Stimulated activated CD8-positive, alpha-beta memory T cell treated with anti-CD3 and anti-CD28 coated beads, Interleukin-2, amount 100 ng/mL, for 1 hour (primary cell): ENCODE measurements at places on chromosomes 5 and 9.

DNA sequence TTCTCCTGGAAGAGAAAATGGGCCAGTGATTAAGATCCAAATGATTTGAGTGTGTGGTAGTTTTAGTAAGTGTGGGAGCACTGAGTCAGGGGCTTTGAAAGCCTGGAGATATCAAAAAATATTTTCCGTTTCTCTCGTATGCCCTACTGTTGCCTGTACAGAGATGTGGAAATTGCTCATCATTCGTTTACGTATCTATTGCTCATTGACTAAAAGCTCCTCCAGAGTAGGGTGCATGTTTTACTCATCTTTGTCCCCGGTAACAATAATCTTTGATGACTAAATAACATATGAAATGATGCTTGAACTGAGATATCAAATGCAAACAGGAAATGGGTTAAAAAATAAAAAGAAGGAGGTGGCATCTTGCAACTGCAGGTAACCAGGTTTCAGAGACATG is 114.2 kb upstream of the FST start:
- DNase-seq: no peak

- DNase-seq: no peak
Measured at GRCh38 chr9:80522465-80522864, 950.7 kb downstream of the TLE4 start.

GRCh38 chr9:87663556-87663955 is 62.4 kb upstream of the CTSL start:
- DNase-seq: no peak

DNA sequence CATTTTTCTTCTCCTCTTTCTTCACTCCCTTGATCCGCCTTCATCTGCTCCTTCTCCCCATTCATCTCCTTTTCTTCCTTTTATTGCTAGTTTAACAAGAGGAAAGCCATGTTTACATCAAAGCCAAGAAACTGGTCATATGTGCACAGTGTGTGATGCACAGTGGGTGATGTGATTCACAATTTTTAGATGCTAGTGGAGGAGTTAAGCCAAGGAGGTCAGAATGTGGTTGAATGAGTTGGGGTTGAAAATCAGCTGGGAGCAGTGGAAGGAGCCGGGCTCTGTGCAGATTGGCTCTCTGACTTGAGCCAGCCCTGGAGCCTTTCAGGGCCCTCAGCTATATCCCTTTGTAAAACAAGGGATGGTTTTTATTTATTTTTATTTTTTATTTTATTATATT is 7.3 kb downstream of the ACER2 start:
- no peak for DNase-seq

DNA sequence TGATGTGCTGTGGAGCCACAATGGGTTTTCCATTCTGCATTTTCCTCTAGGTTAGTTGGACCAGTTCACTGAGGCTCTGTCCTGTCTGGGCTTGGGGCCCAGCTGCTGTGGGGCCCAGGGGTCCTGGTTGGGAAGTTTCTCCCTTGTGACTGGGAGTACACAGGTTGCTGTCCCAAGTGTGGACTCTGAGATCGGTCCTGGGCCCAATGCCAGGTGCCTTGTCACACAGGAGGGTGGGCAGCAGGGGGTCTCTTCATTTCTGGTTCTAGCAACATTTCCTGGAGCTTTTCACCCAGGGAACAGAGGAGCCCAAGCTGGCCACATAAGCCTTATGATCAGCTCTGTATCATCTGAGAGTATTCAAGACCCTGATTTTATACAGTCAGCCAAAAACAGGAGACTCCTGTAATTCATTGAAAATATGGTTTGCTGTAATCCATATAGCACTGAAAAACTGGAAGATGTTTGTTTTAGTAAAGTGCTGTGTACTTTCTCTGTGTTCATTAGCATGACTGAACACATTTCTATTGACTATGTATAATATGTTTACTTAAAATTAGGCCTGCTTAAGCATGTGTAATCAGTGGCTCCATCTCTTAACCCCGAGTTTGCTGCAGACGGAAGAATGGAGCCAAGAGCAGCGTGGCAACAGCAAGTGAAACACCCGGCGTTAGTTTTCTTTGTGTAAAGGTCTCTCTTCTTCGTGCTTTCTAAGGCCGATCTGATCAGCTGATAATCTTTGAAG is 62.5 kb downstream of the MVB12B start:
- no peak for DNase-seq

GRCh38 chr5:139651853-139652787 is 4.0 kb downstream of the CXXC5 start:
- no peak for DNase-seq
